ENCODE measurements at places on chromosomes 16 and 17.

DNA sequence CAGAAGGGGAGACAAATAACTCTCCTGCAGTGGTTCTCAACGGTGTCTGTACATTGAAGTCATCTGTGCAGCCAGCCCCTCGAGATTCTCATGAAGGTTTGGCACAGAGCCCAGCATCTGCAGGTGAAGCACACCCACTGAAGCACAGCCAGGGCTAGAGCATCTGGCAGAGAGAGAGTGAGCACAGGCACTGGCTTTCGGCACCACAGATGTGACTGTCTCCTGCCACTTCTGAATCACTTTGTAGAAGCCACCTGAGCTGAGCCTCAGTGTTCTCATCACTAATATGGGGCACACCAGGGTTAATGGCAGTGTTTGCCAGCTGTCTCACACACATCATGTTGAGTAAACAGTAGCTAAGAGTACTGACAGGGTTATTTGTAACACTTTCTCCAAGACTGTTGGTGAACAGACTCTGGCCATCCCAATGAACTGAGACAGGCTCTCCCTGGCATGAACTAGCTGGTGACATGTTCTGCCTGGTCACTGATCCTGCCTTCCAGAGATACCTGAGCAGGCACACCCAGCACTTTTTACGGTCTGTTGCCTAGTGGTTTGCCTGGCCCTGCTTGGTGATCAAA, 10.9 kb downstream of the HSPB9 start:
- no peak for DNase-seq

DNA sequence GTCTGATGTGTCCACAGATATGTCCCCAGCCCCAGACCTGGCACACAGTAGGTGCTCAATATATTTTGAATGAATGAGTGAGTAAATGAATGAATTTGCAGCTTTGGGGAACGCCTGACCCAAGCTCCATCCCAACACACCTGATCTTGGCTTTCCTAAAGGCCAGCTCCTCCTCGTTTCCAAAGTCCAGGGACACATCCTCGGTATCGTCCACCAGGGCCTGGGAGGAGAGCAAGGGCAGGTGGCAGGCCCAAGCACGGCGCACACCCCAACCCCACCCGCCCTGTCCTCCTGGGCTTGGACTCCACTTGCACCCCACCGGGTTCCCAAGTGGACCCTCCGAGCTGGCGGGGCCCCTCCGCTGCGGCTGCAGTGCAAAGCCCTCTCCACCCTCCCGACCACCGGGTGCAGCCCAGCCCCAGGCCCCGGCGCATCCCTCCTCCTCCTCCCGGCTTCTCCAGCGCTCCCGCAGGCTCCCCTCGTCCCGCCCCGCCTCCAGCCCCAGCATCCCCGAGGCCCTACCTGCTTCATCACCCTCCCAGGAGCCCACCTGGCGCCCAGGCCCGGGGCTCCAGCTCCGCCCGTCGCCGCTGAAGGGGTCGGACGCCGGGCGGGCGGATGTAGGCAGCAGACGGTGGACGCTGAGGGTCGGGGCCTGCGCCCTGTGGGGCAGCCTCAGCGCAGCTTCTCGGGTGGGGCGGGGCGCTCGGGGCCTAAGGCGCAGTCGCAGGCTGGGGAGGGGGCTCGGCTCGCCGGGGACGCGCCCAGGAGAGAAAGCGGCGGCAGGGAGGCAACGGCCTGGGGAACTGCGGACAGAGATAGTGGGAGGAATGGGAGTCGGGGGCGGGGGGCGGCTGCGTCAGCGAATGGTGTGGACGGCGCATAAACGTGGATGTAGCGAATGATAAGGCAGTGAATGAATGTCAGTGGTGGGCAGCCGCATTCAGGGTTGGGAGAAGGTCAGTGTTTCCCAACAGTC, at the start of gene TVP23A:
Gene TVP23A, minus strand, starts transcription at position 832 of the 979 bp plus-strand sequence. Its CDS starts 301 bp downstream, at position 531.
- peak; percentile 52 for DNase-seq

DNA sequence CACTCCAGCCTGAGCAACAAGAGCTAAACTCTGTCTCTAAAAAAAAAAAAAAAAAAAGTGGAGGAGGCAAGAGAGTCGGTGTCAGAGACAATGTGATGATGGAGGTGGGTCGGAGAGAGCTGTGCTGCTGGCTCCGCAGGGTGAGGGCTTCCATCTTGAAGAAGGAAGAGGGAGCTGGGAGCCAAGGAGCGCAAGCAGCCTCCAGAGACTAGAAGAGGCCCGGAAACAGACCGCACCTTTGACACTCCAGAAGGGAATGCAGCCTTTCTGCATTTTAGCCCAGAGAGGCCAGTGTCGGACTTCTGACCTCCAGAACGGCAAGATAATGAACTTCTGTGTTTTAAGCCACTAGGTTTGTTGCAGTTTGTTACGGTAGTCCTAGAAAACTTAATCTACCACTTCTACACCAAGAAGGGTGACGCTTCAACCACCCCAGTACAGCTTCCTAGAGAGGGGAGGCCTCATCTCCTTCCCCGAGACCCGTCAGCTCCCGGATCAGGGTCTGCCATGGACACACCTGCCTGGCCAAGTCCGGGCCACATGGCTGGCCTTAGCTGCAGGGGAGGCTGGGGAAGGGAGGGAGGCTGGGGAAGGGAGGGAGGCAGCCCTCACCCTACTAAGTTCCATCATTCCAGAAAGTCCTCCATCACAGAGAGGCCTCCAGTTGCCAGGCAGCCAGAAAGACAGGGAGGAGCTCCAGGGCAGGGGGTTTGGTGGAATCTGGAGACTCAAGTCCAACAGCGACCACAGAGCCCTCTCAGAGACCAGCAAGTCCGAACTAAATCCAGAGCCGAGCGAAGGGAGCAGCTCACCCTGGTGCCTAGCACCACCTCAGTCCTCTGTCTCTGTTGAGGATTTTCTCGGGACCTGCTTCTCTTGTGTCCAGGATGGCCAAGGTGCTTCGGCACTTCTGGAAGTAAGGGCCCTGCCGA, 13.2 kb upstream of the RBFOX3 start:
- DNase-seq, result no peak

DNA sequence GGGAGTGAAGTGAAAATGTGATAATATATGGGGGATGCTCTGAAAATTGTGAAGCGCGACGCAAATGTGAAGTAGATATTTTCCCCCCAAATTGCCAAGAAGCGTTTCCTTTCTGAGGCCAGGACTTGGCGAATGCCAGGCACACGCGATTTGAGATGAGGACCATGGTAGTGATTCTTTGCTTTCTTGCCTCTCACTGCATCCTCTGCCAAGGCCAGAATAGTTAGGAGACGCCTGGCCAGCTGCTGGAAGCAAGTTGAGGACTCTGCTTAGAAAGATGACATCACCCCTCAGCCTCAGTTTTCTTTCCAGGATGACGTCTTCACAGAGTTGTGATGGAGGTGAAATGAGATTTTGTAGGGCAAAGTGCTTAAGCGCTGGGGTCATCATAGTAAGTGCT, 25.9 kb downstream of the PIPOX start:
- peak; percentile 45 for DNase-seq

DNA sequence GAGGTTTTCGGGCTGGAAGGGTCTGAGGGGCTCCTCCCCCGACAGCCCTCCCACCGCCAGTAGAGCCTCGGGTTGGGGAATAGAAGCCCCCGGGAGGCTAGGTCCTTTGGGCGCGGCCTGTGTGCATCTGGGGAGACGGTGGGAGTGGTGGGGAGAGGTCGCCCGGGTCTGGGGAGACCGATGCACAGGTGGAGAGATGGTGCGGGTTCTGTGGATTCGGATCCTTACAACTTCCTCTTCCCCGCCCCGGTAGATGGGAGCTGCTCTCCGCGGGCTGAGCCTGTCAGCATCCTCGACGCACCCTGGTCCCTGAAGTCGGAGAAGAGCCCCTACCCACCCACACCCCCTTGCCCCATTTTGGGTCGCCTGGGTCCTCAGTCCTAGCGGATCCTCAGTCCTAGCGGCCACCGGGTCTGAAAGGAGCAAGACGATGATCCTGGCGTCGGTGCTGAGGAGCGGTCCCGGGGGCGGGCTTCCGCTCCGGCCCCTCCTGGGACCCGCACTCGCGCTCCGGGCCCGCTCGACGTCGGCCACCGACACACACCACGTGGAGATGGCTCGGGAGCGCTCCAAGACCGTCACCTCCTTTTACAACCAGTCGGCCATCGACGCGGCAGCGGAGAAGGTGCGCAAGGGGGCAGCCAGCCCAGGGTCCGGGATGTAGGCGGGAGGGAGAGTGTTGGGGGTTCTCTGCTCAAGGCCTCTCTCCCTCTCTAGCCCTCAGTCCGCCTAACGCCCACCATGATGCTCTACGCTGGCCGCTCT, 790 bp downstream of the BCKDK start:
- no peak for DNase-seq

DNA sequence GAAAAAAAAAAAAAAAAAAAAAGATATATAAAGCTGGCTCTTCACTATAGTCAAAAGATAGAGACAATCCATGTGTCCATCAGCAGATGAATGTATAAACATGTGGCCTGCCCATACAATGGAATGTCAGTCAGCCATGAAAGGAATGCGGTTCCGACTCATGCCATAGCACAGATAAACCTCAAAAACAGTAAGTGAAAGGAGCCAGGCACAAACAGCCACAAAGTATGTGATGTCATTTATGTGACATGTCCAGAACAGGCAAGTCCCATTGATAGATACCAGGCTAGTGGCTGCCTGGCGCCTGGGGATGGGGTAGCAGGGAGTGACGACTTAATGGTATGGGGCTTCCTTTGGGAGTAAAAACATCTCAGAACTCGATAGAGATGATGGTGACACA, 155.7 kb downstream of the CMIP start:
- no peak for DNase-seq
